T-helper 2 cell treated with Interferon-gamma antibody and Interleukin-4, amounts not matched to agents 100 ng/mL and 5 ng/mL, for 36 hours (primary cell): ENCODE measurements at places on chromosomes 5 and 9. TPM values are rescaled to one million over a fixed set of nuclear protein-coding genes. Genes with fewer than 3 reads are reported as not detected.

Gene COL15A1
- 0.20 and 0.23 TPM in 2 replicates for total RNA-seq

Gene SPOUT1
- 73.1 and 80.3 TPM in 2 replicates for total RNA-seq

Gene PCDHGA6
- 0.57 and 0.70 TPM in 2 replicates for total RNA-seq

Gene GAS1
- total RNA-seq = 0.30 and 0.39 TPM in 2 replicates

Gene FABP6
- not detected in 2 replicates for total RNA-seq

Gene HDHD3
- 17.4 and 19.0 TPM in 2 replicates for total RNA-seq

Gene CDKN2A
- total RNA-seq = 21.2 and 24.1 TPM in 2 replicates

Gene NFIB
- not detected in 2 replicates for total RNA-seq

Gene DNM1
- total RNA-seq = 0.32 and 0.41 TPM in 2 replicates

Gene SMIM33
- total RNA-seq = 0.59 and 0.80 TPM in 2 replicates

Gene ATP6V0E1
- total RNA-seq = 159 and 170 TPM in 2 replicates

Gene SPINK13
- total RNA-seq = not detected in 2 replicates

Gene PIGO
- 26.4 and 33.4 TPM in 2 replicates for total RNA-seq

Gene SOHLH1
- total RNA-seq = not detected in 2 replicates

Gene GABRB2
- total RNA-seq = not detected in 2 replicates

Gene FTMT
- total RNA-seq = not detected in 2 replicates

Gene PPIP5K2
- total RNA-seq = 69.9 and 70.8 TPM in 2 replicates

Gene SLC6A7
- total RNA-seq = not detected in 2 replicates
